Epithelial cell of alveolus of lung (primary cell): ENCODE measurements at places on chromosomes 16 and 17. TPM values are rescaled to one million over a fixed set of nuclear protein-coding genes. Genes with fewer than 3 reads are reported as not detected.

The CBFA2T3 gene
- total RNA-seq = not detected in 2 replicates

The SLC47A1 gene
- 0.40 and 0.52 TPM in 2 replicates for total RNA-seq

The ASGR1 gene
- 0.80 and 1.0 TPM in 2 replicates for total RNA-seq

The MT1A gene
- 22.4 and 82.3 TPM in 2 replicates for total RNA-seq

The ZPBP2 gene
- not detected in 2 replicates for total RNA-seq

The TUBB3 gene
- 83.7 and 231 TPM in 2 replicates for total RNA-seq

The HOXB8 gene
- total RNA-seq = 0.39 and 1.4 TPM in 2 replicates

The CCL4 gene
- not detected in 2 replicates for total RNA-seq

The CIBAR2 gene
- not detected in 2 replicates for total RNA-seq

The EMP2 gene
- 19.8 and 20.4 TPM in 2 replicates for total RNA-seq
